GM03348 (cell line): ENCODE measurements at places on chromosomes 16 and 17.

GRCh38 chr17:67293251-67294203 lies 48.5 kb upstream of the HELZ start:
- peak; percentile 86 for DNase-seq

- no peak for DNase-seq
These were observed 6.8 kb downstream of the NAE1 start for GRCh38 chr16:66824006-66824405.

DNA sequence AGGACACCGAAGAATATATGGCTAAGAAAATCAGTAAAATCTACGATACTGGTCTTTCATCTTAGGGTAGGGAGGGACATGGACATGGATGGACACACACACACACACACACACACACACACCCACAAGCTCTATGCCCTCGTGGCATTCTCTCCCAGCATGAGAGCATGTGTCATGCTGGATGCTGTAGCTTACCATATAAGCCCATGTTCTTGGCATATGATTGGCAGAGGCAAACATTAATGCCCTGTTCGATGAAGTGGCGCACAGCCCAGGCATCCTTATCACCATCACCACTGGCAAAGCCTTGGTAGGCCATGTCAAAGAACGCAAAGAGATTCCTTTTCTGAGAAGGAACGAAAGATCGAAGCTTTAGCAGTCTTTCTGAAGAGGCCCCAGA lies 17.6 kb downstream of the GOT2 start:
- no peak for DNase-seq

- no peak for DNase-seq
These were observed 22.8 kb downstream of the IRX5 start for GRCh38 chr16:54953461-54953860.

DNA sequence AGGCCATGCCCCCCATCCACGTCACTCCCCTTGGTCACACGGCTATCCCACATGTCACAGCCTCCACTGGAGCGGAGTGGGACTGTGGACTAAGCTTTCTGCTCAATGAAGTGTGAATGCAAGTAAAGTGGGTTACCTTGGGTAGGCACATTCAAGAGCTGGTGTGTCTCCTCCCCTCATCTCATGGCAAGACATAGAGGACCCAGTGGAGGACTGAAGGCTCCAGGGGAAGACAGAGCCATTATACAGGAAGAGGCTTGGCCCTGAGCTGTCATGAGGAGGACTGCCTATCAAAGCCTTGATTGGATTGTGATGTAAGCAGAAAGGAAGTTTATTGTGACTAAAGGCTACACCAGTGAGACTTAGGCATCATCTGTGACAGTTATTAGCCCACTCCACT lies 129.2 kb upstream of the CCL2 start:
- no peak for DNase-seq

- no peak for DNase-seq
These were observed 61.5 kb downstream of the DHRS7C start for GRCh38 chr17:9729735-9730420.

GRCh38 chr17:80565343-80566053 lies 20.9 kb downstream of the RPTOR start:
- no peak for DNase-seq

DNA sequence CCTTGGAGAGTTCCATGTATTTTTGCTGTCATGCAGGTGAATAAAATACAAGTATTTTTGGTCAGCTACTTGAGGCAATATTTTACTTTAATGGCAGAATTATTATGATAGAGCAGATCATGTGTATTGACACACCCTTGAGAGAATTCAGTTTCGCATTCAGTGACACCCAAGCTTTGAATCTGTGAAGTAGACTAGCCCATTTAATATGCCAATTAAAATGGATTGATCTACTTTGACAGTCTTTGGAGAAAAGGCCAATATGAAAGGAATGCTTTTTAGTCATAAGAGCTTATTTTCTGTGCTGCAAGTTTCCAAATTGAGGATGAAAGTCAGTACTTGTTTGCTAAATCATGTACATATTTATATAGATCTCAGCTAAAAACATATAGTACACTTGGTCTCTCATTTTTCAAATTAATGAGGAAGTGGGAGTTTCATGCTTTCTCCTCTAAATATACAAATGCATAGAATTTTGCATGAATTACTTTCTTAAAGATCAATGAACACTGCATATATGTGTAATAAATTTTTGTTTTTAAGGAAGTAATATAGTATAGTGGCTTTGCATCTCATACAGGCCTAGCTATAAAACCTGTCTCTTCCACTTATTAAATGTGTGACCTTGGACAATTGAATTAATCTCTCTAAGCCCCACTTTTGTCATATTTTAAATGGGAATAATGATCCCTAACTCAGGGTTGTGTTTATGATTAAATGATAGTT lies 161.5 kb downstream of the PHKB start:
- DNase-seq, result no peak

- peak; percentile 55 for DNase-seq
These were observed 1029.6 kb downstream of the CDH11 start for GRCh38 chr16:64092271-64092670.

- DNase-seq, result peak; percentile 86
These were observed 16.5 kb upstream of the ZFHX3 start for GRCh38 chr16:73064212-73064993.

DNA sequence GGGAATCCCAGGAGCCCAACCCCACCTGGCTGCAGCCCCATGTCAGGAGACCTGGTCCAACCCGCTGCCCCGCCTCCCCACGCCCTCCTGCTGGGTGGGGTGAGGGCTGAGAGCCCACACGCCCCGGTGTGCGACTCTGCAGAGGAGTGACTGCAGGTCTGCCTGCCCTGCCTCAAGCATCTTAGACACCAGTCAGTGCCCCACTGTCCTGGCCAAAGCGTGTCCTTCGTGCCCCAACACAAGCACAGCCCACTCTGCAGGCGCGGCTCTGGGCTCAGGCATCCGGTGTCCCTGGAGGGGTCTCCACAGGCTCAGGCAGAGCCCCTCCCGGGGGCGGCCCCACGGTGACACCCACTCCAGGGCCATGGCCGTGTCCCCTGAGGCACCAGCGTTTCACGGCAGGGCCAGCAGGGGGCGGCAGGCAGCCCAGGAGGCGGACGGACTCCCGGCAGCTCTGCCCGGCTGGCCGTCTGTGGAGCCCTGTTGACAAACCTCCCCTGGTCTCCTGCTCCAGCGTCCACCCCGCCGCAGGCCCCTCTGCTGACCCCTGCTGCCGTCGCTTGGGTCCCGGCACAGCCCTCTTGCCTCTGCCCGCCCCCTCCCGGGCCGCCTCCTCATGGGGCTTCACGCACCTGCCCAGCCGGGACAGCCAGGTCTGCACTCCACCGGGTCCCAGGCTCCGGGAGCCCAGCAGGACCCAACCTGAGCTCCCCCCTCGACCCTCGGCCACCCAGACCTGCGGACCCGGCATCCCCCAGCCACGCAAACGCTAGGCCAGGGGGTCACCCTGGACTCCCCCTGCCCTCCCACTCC lies 8.6 kb upstream of the UBE2I start:
- peak; percentile 94 for DNase-seq

GRCh38 chr16:2337431-2338296 lies 2.9 kb downstream of the ABCA3 start:
- no peak for DNase-seq

- no peak for DNase-seq
These were observed 6.9 kb downstream of the HNF1B start for GRCh38 chr17:37737971-37738370.

DNA sequence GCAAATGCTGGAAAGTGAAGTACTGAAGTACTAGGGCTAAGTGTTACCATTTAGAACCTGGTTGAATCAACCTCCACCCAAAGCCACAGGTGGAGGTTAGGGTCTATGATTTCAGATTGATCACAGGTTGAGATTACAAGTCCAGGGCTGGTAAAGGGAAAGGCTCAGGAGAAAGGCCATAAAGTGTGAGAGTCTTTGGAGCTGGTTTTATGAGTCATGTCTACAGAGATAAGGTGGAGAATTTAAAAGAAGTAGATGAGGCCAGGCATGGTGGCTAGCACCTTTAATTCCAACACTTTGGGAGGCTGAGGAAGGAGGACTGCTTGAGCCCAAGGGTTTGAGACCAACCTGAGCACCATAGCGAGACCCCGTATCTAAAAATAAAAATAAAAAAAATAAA lies 221.7 kb upstream of the CDH11 start:
- DNase-seq, result no peak

DNA sequence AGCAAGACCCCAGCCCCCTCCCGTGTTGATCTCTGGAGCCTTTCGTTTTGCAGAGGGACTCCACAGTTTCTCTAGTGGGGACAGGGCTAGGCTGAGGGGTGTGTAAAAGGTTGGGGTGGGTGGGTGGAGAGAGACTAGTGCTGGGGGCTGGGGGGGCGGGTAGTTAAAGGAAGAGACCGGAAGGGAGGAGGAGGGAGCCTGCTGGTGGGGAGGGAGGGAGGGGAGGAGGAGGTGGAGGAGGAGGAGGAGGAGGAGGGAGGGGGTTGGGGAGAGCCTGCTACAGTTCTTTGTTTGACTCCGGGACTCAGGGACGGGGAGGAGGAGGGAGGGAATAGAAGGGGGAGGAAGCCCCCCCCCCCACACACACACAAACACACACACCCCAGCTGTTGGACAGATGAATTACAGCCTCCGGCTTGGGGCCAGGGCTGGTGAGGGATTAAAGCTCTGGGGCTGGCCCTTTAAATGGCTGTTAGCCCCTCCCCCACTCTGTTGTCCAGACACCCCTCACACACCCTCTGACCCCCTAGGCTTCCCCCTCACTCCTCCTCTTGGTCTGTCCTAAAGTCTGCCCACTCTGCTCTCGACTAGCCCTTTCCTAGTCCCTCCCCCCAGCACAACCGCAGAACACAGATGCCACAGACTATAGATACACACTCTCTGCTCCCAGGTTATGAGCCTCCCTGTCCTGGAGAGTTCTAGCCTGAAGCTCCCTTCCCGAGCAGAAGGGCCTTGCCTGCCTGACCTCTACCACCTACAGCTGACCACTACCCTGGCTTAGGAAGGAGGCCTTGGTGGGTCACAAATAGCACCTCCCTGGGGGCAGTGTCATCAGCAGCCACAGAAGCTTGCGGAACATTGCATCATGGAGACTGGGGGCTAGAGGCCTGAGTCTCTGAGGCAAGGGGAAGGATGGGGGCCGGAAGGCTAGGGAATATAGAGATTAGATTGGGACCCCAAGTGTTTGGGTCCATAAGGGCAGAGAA lies 4.4 kb downstream of the KDM6B start:
- DNase-seq, result peak; percentile 50

- no peak for DNase-seq
These were observed 23.0 kb downstream of the RHBDL3 start for GRCh38 chr17:32288615-32289014.

DNA sequence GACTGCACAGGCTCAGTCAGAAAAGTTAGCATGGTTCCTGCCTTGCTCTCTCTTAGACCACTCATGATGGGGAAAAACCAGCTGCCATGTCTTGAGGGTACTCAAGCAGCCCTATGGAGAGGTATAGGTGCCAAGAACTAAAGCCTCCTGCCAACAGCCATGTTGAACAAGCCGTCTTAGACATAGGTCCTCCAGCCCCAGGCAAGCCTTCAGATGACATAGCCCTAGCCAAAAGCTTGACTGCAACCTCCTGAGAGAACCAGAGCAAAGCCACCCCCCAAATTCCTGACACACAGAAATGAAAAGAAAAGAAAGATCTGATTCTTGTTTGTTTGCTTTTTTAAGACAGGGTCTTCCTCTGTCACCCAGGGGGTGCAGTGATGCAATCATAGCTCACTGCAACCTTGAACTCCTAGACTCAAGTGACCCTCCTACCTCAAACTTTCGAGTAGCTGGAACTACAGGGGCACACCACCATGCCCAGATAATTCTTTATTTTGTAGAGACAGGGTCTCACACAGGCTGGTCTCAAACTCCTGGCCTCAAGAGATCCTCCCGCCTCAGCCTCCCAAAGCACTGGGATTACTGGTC lies 36.3 kb downstream of the CMTM3 start:
- no peak for DNase-seq

DNA sequence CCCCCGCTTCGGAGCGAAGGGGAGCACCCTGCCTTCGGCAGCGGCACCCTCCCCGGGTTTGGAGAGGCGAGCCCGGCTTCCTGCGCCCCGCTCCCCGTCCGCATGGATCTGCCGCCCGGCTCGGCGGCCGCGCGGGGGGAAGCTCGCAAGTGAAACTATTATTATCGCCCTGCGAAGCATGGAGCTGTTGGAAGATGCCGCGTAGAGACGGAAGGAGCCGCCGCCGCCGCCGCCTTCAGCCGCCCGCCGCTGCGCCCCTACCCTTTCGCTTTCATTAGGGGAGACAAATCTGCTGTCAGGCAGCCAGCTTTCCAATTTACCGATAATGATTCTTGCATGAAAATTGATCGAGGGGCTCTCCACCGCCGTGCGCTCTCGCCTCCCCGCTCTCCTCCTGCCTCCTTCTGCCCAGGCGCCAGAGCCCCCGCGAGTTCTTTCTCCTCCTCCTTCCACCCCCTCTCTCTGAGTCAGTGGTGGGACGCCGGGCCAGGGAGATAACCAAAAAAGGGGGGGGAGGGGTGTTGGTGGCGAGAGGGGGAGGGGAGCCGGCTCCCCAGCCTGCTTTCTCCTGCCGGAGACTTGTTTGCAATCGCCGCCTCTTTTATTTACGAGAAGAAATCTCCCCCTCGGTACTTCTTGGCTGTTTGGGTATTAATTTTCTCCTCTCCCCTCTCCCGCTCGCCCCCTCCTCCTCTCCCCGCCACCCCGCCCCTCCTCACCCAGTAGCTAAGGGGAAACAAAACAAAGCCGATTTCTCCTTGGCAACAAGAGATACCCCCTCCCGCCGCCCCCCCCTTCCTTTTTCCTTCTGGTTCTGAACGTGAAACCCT lies 58.0 kb upstream of the GSE1 start:
- DNase-seq, result peak; percentile 89
